Activated CD4-positive, CD25-positive, alpha-beta regulatory T cell treated with anti-CD3 and anti-CD28 coated beads, Interleukin-2, amount 50 U/mL, for 72 hours (primary cell): ENCODE measurements at places on chromosomes 6 and 20.

DNA sequence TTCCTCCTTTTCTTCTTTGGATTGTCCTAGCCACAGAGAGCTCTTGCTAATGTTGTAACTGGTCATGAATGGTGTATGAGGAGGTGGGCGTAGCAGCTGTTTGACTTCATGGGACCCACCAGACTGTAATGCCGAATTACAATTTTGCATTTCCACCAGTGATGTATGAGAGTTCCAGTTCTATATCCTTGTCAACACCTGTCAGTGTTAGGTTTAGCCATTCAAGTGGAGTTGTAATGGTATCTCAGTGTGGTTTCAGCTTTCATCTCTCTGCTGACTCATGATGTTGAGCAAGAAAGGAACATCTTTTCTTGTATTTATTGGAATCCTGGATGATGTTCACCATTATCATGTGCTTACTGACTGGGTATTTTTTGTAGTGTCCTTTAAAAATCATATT is 5.1 kb downstream of the IGF2R start:
- DNase-seq: no peak

DNA sequence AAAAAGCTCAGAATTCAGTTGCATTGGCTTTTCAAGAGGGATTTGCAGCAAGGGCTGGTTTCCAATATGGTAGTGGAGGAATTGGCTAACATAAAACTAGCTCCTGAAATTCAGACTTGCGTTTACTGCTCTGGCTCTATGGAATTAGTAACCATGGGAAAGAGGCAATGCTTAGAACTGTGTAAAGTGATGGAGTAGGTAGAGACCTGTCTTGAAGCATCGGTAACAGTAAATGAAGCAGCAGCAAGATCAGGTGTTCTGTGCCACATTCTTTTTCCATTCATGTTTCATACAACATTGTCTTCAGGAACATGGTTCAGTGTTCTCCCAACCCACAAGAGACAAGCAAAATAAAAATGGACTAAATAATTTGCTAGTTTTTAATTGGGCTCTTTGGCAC is 6.5 kb downstream of the IRF4 start:
- no peak for DNase-seq

GRCh38 chr6:6001443-6001842 is 5.3 kb downstream of the NRN1 start:
- DNase-seq: no peak

DNA sequence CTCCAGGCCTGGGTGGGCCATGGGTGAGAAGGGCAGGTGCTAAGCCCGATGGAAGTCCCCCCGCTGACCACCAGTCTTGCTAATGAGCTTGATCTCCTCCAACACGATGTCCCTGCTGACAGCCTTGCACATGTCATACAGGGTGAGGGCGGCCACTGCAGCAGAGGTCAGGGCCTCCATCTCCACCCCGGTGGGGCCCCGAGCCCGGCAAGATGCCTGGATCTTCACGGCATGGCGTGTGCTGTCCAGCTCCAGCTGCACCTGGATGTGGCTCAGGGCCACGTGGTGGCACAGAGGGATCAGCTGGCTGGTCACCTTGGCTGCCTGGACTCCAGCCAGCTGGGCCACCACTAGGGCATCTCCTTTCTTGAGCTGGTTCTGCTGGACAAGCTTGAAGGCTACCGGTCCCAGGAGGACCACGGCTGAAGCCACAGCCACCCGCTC is 27.9 kb downstream of the MOCS1 start:
- DNase-seq: no peak

DNA sequence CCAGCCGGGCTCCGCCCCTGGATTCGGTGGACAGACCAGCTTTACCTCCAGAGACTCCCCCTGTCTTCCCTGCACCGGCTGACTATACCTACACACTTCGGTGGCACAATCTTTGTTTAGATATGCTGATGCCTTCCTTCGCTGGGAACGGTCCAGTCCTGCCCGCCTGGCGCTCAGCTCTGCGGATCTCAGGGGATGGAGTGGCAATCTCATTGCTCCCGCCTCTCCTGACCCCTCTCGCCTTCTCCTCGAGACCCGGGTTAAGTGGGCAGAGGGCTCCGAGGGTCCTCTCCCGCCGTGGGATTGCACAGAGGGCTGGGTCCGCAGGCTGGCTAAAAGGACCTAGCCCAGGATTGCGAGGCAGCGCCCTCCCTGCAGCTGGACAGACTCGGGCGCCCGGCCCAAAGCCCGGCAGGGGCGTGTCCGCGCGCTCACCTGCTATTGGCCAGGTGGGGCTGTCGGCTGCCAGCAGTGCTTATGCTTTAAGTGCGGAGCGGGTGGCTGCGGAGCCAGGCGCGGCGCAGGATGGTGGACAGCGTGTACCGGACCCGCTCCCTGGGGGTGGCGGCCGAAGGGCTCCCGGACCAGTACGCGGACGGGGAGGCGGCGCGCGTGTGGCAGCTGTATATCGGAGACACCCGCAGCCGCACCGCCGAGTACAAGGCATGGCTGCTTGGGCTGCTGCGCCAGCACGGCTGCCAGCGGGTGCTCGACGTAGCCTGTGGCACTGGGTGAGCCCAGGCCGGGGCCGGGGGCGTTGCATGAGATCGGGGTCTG is at the start of gene GNMT:
GNMT (plus strand) TSS at position 512 of the 777 bp plus-strand sequence; CDS start at position 526, 14 bp downstream.
- DNase-seq: peak; percentile 47

DNA sequence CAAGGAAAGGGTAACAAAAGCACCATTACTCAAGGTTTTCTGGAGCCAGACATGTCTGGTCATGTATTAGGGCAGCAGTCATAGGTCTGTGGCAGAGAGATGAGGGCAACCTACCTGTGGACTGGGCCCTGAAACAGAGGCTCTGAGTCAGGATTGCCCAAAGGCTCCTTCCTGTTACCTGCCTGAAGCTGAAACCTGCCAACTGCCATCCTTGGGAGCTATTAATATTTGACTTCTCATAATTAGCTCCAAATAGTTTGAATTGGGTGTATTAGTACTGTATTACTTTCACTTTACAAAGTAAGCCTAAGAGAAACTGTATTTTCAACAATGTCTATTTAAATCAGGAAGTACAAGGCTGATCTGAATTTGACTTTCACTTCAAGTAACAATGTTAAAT is 72.0 kb upstream of the TBX18 start:
- no peak for DNase-seq

GRCh38 chr6:32852844-32853540 is 512 bp downstream of the TAP1 start:
- DNase-seq: peak; percentile 80

- no peak for DNase-seq
Measured at GRCh38 chr6:28125401-28125800, 992 bp downstream of the ZSCAN16 start.

GRCh38 chr6:168149015-168149414 is 70.0 kb upstream of the FRMD1 start:
- no peak for DNase-seq

GRCh38 chr20:4814696-4815252 is 93.1 kb downstream of the PRND start:
- peak; percentile 64 for DNase-seq

- DNase-seq: no peak
Measured at GRCh38 chr6:107699697-107700325, 124.3 kb downstream of the SCML4 start.

DNA sequence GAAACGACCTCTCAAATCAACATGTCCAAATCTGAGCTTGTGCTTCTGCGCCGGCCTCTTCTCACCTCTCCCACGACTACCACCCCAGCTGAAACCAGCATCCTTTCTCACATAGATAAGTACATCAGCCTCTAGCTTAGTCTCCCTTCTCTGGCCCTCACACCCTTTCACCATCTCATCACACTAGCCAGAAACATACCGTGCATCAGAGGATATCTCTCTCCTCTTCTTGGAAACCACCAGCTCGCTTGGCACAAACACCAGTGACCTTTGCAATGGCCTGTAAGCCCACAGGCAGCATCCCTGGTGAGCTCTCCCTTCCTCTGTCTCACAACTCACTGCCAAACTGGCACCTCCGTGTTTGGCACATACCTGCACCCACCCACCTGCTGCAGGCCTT is 291.8 kb downstream of the EYA4 start:
- DNase-seq: no peak
